ENCODE measurements at places on chromosomes 5 and 9.
A peak's percentile ranks its signal among the peaks of the same experiment; 100 is the strongest.

- no peak for DNase-seq
Measured at GRCh38 chr5:170520372-170520771, 16.6 kb downstream of the KCNIP1 start.

- no peak for DNase-seq
Measured at GRCh38 chr9:88978034-88978433, 13.2 kb upstream of the S1PR3 start.

- no peak for DNase-seq
Measured at GRCh38 chr5:67467110-67467509, 270.5 kb upstream of the CD180 start.

DNA sequence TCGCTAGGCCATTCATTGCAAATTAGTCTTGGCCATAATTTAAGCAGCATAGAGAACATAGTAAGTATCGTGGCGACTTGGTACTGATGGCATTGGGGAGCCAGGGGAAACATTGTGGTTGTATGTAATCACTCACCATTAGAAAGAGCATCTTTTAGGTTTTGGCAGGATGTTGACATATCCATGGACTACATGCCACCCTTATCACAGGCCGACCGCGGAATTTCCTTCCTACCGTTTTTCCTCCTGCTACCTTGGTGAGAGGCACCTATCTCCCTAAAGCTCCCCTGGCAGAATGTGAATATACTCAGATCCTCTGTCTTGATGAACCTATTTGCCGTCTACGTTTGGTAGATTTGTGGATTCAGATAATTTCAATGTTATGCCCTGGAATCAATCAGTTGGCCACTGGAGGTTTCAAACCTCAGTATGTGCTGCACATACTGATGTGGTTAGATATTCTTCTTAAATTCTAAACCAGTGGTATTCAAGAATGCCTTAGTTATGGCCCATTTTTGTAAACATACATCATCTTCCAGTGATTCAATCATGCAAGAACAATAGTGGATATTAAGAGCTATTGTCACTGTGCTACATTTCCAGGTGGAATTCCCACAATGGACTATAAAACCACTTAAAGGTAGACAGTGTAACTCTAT, 271.0 kb upstream of the HAPLN1 start:
- no peak for DNase-seq

GRCh38 chr9:127980060-127980705, 606 bp downstream of the EEIG1 start:
- DNase-seq = peak; percentile 56

- DNase-seq = no peak
Measured at GRCh38 chr9:89579741-89580385, 24.9 kb upstream of the GADD45G start.
